ENCODE measurements at places on chromosomes 16 and 17.

DNA sequence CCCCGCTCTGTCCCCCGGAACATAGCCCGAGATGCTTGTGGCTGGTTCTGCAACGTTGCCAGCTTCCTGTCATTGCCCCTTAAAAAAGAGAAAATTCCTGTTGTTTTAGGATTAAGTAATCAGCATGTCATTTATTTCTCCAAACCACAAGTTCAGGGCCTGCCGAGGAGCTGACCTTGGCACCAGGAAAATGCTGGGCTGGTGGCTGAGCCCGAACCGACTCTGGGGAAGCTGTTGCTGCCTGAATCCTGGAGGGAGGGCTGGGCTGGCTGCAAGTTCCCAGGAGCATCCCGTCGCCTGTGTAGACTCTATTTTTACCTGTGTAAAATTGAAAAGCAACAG is 130.9 kb upstream of the FOXF1 start:
- no peak for DNase-seq

DNA sequence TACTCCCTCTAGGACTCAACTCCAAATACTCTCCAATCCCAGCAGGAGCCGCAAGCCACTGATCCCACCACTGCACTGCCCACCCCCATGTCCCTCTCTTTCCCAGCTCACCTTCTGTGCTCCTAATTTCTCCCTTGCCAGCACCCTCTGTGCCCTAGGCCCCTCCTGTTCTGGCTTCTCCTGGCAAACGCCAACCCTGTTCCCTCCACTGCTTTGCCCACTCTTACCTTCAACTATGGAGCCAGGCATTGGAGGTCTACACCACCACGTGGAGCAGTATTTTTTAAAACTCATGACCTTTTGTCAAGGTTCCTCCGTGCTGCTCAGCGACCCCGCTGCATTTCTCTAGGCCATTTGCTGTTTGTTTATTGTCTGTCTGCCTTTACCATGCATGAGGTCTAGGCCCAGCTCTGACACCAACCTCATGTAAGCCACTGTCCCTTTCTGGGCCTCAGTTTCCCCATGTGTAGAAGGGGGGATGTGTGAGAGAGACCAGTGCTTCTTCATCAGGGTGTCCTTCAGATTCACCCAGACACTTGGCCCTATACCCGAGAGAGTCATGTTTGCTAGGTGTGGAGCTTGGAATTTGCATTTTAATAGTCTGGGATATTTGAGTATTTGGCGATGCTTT is 4.6 kb downstream of the CCDC102A start:
- DNase-seq = no peak

DNA sequence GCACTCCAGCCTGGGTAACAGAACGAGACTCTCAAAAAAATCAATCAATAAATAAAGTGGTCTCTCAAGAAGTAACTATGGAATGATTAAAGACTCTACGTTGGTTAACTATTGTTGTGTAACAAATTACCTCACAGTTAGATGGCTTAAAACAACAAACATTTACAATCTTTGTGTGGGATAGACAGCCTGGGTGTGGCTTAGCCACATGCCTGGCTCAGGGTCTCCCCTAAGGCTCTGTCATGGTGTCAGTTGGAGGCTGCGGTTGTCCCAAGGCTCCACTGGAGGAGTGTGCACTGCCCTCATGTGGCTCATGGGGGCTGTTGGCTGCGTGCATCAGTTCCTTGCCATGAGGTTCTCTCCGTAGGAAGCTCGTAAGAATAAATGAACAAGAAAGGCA is 294.5 kb downstream of the SNX29 start:
- DNase-seq = peak; percentile 10

DNA sequence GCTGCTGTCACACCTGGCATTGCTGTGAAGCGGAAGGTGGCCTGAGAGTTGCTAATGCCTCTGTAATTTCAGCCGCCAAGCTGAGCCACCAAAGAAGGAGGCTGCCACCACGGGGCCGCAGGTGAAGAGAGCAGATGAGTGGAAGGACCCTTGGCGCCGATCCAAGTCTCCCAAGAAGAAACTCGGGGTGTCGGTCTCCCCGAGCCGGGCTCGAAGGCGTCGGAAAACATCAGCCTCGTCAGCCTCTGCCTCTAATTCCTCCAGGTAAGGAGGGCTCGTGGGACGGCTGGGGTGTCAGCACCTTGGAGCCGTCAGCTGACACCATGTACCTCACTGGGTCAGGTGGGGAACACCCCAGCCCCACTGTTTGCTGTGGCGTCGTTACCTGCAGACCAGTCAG is 16.2 kb upstream of the IL17C start:
- DNase-seq = no peak

DNA sequence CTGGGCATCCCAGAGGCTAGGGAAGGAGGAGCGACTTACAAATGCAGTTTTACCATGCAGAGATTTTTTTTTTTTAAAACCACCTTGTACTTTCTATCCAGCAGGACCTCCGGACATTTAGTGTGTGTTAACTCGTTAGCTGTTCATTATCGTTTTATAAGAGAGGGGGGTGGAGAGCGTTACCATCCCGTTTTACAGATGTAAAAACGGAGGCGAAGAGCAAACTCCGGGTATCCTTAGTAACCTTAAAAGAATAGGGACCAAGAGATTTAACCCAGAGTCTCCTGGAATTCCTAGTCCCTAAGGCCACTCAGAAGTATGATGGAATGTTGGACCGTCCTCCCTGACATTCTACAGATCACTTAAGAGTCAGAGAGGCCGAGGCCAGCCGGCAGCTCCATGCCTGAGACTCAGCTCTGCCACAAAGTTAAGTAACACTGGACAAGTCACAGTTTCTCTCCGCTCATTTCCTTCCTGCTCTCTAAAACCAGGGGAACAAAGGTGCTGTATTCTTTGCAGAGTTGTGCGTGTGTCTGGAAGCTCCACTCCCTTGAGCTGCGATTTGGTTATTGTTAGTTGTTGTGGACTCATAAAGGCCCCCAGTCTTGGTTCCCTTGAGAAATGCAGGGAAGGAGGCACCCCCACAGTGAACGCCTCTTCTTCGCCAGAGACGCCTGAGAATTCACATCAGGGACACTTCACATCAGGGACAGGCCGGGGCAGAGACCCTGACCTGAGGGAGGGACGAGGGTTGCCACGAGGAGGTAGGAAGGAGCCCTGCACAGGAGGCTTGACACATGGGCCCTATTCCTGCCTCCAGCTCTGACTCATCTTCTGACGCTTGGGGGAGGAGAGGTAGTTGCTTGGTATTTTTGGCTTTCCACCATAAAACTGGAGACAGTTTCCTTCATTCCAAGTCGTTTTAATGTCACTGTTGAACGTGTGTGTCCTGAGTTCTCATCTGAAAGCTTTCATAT is 1.2 kb downstream of the DUSP14 start:
- peak; percentile 12 for DNase-seq

GRCh38 chr17:3582915-3583314 is 25.3 kb upstream of the TRPV3 start:
- no peak for DNase-seq
